ENCODE measurements at places on chromosomes 3 and 15.

DNA sequence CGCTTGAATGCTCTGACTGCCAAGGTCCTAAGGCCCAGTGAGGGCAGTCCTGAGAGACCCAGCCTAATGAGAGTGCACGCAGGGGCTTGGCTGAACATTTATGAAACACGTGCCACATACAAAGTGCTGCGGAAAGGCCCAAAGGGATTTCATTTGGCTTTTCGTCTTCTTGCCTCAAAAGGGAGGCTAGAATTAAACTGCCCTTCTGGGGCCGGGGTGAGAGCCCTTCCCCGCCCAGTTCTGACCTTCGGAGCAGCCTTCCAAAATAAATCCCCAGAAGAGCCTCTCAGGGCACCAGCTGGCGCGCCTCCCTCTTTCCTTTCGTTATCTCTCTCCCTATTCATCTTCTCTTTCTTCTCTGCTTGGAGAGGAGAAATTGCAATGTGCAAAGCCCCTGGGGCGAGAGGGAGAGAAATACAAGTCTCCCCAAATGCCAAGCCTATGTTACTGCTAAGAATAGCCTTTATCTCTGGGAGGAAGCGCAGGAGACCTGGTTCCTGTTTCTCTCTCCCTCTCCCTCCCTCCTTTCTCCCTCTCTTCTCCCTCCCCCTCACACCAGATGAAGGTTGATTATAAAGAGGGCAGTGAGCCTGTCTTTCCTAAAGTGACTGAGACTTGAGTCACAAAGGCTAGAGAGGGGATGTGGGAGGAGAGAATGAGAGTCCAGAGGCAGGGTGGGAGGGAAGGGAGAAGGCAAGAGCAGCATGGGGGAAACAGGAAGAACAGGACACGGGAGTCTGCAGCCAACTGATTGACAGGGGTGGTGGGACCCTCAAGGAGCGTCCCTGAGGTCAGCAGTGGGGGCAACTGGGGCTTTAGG lies 36.7 kb upstream of the NDUFB4 start:
- no peak for DNase-seq

- DNase-seq, result no peak
These were observed 20.3 kb upstream of the DGKG start for GRCh38 chr3:186382217-186382885.

DNA sequence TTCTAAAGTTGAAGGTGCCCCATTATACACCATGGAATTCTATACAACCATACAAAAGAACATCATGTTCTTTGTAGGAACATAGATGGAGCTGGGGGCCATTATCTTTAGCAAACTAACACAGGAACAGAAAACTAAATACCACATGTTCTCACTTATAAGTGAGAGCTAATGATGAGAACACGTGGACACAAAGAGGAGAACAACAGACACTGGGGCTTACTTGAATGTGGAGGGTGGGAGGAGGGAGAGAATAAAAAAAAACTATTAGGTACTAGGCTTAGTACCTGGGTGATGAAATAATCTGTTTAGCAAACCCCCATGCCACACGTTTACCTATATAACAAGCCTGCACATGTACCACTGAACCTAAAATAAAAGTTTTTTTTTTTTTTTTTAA lies 342.7 kb downstream of the PLCL2 start:
- no peak for DNase-seq

GRCh38 chr3:171269542-171269941 lies 190.7 kb downstream of the TNIK start:
- no peak for DNase-seq

GRCh38 chr3:27521179-27521871 lies 37.1 kb upstream of the SLC4A7 start:
- peak; percentile 62 for DNase-seq

DNA sequence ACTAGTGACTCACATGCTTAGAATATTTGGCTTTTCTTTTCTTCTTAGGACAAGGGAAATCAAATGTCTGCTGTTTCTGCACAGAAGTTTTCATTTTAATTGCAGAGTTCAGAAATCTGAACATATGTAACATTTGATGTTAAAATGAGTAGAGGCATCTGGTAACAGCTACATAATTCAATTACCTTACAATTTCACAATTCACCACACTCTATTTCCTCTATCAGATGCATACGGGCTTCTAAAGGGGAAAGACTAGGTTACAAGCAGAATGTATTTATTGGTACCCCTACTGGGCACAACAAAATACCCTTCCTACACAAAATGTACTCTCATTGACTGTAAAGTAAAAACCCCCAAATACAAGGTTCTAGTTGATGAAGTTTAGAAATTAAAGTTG lies 176.0 kb downstream of the SOX2 start:
- DNase-seq, result no peak

- peak; percentile 53 for DNase-seq
These were observed 200.3 kb upstream of the UMPS start for GRCh38 chr3:124529826-124530571.

GRCh38 chr3:132253262-132253878 lies 63.8 kb upstream of the ACP3 start:
- DNase-seq, result peak; percentile 15

DNA sequence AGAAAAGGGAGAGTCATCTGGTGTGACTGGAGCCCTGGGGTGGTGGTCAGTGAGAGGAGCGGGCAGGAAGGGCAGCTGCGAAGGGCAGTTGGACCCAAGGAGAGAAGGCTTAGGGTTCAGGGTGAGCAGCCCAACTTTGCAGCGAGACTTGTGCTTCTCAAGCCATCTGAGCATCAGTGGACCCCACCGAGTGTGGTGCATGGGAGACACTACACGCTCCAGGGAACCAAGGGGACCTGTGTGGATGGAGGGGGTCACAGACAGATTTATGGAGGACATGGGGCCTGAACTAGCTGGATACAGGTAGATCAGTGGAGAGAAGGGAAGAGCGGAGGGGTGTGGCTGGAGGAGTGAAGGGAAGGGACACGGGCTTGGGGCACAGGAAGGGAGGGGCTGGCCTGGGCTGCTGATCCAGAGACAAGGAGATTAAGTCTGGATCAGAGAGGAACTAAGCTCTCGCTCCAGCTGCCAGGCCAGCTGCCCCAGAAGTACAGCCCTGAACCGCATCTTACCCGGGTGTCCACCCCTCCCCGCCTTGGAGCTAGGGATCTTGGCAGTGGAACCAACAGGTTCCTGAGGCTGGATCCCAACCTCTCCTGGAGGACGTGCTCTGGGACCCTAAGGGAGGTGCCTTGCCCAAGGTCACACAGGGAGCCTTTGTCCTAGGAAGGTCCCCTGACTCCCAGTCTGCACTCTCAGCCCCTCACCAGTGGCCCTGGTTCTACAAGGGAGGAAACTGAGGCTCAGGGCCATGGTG lies 120.5 kb downstream of the CORO2B start:
- DNase-seq, result no peak

GRCh38 chr3:13037458-13038117 lies 35.6 kb downstream of the IQSEC1 start:
- no peak for DNase-seq

- no peak for DNase-seq
These were observed 86.3 kb downstream of the PPM1L start for GRCh38 chr3:160842021-160843005.

DNA sequence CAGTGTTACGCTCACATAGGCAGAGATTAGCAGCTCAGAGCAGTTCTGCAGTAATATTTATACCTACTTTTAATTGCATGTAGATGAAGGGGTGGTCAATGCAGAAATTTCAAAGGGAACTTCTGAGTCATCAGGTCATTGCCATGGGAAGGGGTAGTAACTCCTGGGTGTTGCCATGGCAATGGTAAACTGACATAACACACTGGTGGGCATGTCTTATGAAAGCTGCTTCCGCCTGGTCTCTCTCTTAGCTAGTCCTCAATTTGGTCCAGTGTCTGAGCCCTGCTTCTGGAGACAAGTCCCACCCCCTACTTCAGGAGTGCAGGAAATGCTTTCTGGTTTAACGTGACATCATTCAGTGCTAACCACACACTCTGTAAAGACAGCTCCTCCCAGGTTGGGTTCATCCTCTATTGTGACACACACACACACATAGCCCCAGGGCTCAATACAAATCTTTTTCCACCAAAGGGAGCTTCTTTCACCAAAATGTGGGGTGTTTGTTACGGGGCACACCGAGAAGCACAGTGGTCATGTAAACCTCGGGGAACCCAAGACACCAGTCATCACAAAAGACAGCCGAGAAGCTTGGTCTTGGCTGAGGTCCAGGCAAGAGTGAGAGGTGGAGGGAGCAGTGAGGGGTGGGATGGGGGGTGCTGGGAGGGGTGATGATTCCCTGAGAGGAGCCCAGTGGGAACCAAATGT lies 74.5 kb downstream of the TLE3 start:
- DNase-seq, result no peak

DNA sequence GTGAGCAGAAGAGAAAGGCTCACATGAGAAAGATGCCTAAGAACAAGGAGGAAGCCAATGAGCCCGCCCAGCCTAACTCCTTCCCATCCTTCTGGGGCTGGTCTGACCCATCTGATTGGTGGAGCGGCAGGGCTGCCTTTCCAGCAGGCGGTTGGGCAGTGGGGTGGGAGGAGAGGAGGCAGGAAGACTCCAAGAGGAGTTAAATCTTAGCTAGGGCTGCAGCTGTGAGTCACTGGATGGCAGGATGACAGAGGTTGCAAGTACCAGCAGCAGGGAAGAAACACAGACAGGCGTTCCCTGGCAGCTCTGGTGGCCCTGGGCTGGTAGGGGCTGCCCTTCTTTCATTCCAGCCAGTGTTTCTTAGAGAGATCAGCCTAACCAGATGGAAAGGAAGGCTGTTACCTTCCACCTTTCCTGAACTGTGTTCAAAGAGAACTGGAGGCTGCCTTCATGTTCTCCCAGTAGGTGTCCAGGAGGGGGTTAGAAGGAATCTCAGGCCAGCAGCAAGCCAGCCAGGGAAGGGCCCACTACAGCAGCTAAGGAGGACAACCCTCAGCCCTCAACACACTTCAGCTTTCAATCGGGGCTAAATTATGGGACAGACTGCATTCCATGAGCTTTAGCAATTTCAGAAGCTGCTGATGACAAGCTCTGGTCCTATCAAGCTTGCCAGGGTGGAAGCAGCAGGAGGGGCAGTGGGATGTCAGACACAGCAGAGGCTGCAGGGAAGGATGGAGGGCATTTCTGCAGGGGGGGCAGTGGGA lies 50.3 kb downstream of the CHSY1 start:
- DNase-seq, result peak; percentile 34

GRCh38 chr3:127065138-127065427 lies 82.2 kb downstream of the PLXNA1 start:
- DNase-seq, result no peak

GRCh38 chr3:62312201-62312600 lies 61.1 kb downstream of the FEZF2 start:
- DNase-seq, result no peak

- no peak for DNase-seq
These were observed 1.1 kb downstream of the SLC35G2 start for GRCh38 chr3:136819731-136820679.

- no peak for DNase-seq
These were observed 597.0 kb downstream of the SQOR start for GRCh38 chr15:46231786-46232185.

DNA sequence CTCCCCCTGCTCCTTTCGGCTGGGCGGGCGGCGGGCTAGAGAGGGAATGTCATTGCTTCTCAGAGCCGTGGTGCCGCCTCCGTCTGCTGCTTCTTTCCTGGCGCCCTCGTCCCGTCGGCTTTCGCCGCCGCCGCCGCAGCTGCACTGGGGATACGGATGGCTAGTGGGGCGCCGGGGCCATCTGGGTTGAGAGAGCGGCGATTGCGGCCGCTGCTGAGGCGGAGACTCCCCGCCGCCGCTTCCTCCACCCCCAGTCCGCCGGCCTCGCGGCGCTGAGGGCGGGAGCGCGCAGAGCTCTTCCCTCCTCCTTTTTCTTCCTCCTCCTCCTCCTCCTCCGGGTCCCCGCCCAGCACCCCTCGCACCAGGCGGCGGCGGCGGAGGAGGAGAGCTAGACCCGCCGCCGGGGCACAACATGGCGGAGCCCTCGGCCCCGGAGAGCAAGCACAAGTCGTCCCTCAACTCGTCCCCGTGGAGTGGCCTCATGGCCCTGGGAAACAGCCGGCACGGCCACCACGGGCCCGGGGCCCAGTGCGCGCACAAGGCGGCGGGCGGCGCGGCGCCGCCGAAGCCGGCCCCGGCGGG lies at the start of gene STT3B:
TSS of gene STT3B (plus strand) at position 339 of the 582 bp plus-strand sequence. CDS start at position 413, 74 bp downstream.
- DNase-seq, result peak; percentile 86

DNA sequence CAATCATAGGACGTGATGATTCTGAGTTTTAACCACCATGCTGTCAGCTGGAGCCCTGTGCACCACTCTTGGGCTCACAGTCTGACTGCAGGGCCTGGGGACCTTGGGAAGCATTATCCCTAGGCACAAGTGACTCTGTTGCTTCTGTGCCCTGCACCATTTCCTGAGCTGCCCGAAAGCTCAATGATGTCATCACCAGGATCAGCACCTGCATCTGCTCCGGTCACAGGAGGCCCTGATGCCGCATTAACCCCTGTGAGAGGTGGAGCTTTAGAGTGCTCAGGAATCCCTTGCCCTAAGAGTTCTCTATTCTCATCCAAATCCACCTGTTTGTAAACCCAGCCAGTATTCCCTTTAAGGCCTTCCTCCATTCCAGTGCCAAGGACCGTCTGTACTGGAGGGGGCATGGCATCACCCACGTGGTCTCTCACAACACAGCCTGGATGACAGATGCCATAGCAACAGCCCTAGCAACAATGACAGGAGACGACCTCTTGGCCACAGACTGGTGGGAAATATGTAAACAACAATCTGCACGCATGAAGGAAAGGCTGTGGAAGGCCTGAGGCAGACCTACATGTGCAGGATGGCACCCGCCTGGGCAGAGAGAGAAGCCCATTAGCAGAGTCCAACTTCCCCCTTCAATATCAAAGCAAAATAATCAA lies 37.9 kb downstream of the NTRK3 start:
- DNase-seq, result no peak
